HCT116 (cell line): ENCODE measurements at places on chromosomes 5 and 9.

GRCh38 chr5:138951986-138952735 lies 77.0 kb upstream of the LRRTM2 start:
- DNase-seq: no peak

GRCh38 chr5:133287500-133287899 lies 235.7 kb downstream of the HSPA4 start:
- peak; percentile 28 for DNase-seq

GRCh38 chr9:94826044-94826443 lies 99.5 kb downstream of the AOPEP start:
- no peak for DNase-seq

- DNase-seq: no peak
These were observed 155.4 kb downstream of the CARTPT start for GRCh38 chr5:71874521-71874920.

DNA sequence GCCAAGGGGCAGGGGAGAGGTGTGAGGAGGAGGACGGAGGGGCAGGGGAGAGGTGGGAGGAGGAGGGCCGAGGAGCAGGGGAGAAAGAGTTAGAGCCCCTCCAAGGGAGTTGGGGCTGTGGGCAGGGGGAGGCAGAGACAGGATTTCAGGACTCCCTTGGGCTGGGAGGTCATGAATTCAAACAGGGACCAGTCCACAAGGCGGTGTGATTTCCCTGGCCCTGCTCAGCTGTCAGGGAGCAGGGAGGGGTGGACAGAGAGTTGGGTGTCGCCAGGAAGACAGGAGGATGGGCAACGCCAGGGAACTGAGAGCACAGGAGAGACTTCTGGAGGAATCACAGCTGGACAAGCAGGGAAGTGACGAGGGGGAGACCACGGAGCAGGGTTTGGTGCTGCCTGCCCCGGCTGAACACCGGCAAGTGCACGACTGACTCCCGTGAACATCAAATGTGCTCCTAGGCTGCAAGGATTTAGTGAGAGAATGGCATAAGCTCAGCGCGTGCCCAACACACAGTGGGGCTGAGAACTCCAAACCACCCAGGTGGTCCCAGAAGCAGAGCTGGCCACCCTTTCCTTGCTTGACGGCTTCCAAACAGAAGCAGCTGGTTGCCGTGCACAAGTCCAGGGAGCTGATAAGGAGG lies 17.8 kb upstream of the OLFM1 start:
- no peak for DNase-seq

DNA sequence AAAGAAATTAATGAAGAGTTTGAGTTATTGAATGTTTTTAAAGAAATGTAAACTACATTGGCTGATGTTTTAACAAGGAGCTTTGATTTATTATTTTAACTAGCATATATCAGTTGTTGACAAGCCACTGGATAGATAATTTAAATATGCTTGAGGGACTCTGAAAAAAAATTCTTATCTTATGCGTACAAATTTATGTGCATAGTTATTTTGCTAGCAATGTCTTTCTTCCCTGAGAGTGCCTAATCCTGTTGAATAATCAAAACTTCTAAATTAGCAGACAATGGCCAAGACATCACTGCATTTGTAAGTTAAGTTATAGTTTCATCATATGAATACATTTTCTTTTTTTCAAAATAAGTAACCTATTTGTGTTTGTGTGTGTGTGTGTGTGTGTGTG lies 342.3 kb downstream of the MED10 start:
- no peak for DNase-seq

GRCh38 chr9:68983522-68984424 lies 30.1 kb downstream of the PRKACG start:
- DNase-seq: no peak

- DNase-seq: no peak
These were observed 274.3 kb upstream of the DMRT1 start for GRCh38 chr9:567128-567746.

- no peak for DNase-seq
These were observed 812 bp downstream of the CETN3 start for GRCh38 chr5:90408571-90409317.

DNA sequence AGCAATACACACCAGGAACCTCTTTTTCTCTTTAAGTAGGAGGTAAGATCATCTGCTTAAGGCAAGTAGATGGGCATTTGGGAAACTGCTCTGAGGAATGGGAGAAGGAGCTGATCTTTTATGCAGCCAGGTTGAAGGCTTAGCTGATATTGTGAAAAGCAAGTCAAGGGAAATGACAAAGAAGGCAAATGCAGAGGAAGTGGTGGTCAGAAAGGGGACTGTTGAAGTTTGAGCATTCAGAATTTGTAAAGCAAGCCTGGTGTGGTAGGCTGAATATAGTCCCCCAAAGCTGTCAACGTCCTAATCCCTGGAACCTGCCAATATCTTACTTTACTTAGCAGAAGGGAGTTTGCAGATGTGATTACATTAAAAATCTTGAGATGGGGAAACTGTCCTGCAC lies 128.9 kb downstream of the ADAMTS12 start:
- no peak for DNase-seq

GRCh38 chr5:137751869-137752491 lies 2.2 kb downstream of the HNRNPA0 start:
- peak; percentile 64 for DNase-seq

- no peak for DNase-seq
These were observed 139.8 kb upstream of the BASP1 start for GRCh38 chr5:17077440-17078233.

GRCh38 chr9:109894921-109895758 lies 115.1 kb downstream of the PALM2AKAP2 start:
- no peak for DNase-seq

DNA sequence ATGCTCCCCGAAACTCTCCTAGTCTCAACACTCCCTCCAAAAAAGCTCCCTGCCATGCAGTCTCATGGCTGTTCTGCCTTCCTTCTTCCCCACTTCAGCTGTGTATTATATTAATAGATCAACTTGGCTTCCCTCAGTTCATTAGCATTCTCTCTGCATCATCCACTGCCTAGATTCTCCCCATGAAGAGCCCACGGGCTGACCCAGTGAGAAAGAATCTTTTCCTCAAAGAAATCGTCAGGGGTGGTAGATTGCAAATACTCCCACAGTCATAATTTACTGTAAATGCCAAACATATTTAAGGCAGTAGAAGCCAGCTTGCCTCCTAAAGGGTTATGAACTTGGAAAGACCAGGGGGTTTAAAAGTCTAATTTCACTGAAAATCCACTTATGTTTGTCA lies 33.5 kb downstream of the GNA14 start:
- no peak for DNase-seq

DNA sequence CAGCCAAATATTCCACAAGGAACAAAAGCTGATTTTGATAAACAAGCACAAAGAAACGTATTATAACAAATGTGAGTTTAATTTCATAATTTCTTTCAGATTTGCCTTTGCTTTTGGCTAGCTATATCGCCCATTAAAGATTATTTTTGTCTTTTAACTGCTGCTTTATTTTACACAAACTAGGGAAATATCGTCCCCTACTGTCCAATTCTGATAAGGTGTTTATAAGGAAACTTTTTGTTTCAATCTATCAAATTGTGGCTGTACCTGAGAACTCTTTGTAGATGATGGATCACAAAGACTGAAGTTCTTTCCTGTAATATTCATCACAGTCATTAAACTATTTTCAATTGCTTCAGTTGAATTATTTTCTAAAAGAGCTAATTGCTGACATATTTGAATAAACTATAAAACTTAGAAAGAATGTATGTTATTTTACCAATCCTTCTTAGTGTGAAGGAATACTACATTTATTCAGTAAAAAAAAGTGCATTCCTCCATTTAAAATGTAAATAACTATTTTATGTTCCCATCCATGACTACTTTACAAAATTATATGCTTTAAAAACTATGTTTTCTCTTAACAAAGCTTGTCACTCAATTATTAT lies 431.3 kb upstream of the ITGA1 start:
- DNase-seq: no peak

DNA sequence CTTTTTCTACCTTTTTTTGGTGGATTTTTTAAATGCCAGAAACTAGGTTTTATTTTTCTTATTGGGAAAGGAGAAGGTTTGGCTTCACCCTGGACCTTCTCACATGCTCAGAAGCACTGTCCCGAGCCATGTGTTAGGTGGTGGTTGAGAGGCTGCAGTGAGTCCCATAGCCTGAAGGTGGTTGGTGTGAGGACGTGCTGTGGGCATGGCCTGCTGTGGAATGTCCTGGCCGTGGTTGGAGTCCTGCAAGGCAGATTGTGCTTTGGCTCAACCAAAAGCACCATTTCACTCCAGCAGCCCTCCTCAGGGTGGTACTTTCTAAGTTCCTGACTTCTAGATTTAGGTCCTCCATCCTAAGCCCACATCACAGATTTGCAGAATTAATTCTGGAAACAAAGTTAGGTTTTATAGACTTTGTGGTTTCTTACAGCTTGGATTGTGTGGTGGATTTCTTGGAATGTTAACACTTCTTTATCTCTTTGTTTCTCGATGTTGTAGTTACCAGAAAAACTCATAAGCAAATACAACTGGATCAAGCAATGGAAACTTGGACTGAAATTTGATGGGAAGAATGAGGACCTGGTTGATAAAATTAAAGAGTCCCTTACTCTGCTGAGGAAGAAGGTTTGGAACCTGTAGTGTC lies 22.6 kb downstream of the OTULIN start:
- DNase-seq: no peak

- DNase-seq: no peak
These were observed 303.6 kb upstream of the CLINT1 start for GRCh38 chr5:158162479-158163034.

- DNase-seq: peak; percentile 21
These were observed 114.3 kb upstream of the EPB41L4A start for GRCh38 chr5:112533362-112533761.
